ENCODE measurements at places on chromosomes 13 and 19.
A peak's percentile ranks its signal among the peaks of the same experiment; 100 is the strongest.

DNA sequence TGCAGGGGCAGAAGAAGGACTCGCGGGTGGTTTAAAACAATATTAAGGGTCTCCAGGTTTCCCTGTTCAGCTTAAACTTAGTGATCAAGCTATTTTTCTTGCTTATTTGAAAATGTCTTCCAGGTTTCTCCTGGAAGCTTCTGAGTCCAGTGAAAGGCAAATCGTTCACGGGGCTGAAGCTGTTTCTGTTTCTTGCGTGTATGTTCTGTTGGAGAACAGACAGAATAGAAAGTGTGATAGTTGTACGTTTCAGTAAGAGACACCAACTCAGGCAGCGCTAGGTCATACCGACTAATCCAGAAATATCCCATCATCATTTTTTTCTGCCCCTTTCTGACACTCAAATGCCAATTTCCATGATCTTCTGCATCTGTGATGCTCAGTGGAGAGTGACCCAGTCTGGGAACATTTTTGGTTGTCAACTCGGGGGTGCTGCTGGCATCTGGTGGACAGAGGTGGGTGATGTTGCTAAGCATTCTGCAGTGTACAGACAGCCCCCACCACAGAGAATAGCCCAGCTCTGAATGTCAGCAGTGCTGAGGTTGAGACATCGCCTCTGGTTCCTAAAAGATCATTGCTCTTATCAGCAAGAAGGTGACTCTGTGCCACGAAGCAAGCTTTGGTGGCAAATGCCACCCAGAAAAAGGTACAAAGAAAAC lies 4.3 kb downstream of the KLF2 start:
- peak; percentile 13 for DNase-seq

GRCh38 chr13:79011179-79011578 lies 352.2 kb upstream of the OBI1 start:
- no peak for DNase-seq

DNA sequence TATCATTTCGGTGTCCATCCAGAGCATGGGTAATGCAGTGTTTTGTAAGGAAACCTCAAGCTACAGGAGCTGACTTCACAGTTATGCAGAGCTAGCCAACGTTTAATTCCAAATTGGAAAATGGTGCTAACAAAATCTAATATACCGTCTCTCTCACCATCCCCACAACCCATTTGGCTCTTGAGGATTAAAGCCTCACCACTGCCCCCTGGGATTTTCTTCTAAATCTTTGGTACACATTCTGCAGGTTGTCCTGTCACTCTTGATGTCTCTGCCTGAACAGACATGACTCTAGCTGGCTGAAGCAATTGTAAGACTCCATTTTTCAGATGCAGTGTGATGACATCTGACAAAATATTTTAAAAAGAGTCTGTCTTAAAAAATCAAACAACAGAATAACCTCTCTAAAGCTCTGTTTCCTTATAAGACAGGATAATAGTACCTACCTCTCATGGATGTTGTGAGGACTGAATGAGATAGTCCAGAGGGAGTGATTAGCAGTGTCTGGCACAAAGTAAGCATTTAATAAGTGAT lies 451.8 kb downstream of the SUCLA2 start:
- no peak for DNase-seq

- no peak for DNase-seq
Observed at GRCh38 chr13:65964672-65965071, 1265.5 kb downstream of the PCDH9 start.

- no peak for DNase-seq
Observed at GRCh38 chr19:23222998-23223652, 27.1 kb downstream of the ZNF724 start.

- DNase-seq, result no peak
Observed at GRCh38 chr13:48184260-48184659, 48.7 kb upstream of the ITM2B start.

GRCh38 chr13:65551208-65551607 lies 1678.9 kb downstream of the PCDH9 start:
- DNase-seq, result no peak

DNA sequence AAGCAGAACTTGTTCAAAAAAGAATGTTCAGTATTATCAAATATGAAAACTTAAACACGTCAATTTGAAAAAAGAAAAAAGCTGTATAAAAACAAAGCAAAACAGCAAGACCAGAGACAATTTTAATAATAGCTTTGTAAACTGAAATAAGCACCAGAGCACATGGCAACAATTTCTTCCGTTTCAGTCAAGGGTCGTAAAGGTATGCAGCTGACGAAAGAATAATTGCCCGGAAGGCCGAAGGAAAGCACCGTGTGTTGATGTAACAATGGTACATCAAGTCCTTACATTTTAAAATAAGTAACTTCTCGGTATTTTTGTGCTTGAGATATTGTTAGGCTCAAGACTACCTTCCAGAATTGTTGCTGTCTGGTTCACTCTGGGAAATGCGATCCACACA lies 1.7 kb downstream of the PROSER1 start:
- peak; percentile 48 for DNase-seq

- peak; percentile 45 for DNase-seq
Observed at GRCh38 chr19:44644402-44645016, 799 bp downstream of the PVR start.

GRCh38 chr13:98310485-98311199 lies 133.6 kb upstream of the RNF113B start:
- DNase-seq, result no peak

DNA sequence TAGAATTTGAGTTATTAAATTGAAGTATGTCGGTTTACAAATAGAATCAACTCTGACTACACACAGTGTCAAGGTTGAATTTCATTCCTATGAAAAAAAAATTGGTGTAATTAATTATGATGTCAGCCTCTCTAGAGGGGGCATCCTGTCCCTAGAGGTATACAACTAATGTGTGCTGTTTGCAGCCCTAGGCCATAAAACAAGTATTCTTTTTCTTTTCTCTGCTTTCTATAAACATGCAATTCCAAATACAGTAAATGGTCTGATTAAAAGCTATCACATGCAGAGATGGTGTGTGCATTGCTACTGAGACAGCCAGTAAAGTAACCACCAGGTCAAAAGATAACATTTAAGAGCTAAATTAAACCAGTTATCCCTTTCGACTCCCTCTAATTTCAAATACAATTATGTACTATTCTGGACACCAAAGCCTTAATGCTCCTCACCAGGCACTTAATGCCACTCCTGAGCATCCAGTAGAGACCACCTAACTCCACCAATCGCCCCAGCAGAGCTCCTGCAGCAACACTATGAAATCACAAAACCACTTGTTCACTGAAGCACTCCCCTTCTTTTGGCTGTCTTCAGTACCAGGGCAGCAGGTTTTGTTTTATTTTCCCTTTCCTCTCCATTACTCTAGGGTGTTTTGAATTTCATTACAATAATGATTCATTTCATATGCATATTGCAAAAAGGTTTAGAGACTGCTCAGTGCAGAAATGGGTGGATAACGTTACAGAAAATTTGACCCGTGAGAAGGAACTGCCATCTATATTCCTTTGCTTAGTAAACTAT lies 426.9 kb downstream of the PCDH9 start:
- no peak for DNase-seq

DNA sequence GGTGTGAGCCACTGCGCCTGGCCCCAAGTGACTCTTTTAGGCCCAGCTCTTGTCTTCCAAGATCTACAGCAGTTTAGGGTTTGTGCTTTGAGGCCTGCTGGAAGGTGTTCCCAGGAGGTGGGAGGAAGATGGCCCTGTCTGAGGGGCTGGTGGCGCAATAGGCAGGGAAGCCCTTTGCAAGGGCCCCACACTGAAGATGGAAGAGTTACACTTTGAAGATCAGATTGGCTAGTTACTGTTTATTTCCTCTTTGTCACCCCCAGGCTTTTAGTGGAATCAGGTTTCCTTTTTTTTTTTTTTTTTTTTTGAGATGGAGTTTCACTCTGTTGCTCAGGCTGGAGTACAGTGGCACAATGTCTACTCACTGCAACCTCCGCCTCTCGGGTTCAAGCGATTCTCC lies 1.9 kb upstream of the RABAC1 start:
- no peak for DNase-seq

DNA sequence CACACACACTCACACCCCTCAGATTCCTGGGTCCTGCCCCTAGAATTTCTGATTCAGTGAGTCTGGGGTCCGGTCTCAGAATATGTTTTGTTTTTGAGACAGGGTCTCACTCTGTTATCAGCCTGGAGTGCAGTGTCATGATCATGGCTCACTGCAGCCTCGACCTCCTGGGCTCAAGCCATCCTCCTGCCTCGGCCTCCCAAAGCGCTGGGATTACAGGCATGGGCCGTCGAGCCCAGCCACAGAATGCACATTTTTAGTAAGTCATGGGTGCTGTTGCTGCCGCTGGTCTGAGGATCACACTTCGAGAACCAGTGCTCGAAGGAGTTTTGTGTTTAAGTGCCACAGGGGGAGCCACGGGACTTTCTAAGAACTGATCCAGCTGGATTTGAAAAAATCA lies 22.1 kb upstream of the TNFSF14 start:
- DNase-seq, result no peak

- DNase-seq, result no peak
Observed at GRCh38 chr13:19597523-19597922, 35.9 kb upstream of the MPHOSPH8 start.

DNA sequence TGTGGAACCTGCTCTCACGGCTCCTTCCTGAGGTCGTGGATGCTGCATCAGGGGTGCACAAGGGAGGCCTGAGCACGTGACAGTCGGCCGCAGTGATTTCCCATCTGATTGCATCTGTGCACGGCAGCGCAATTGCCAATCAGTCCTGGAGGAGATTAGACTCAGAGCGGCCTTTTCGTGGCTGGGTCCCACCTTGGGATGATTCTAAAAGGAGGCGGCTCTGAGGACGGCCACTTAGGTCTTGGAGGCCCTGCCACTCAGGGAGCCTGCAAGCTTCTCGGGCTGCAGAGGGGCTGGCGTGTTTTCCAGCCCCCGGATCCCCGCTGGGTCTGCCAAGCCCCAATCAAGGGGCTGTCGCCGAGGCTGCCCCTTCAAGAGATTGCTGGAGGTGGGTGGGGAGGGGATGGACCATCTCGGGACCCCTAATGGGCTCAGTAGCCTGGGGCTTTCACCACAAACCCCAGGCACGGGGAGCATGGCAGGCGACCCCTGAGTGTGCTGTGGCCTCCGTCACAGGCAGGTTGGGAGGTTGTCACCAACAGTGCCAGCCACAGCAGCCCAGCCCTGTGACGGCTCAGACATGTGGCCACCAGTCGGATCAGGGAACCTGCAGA lies 51.6 kb downstream of the SOX1 start:
- DNase-seq, result no peak

DNA sequence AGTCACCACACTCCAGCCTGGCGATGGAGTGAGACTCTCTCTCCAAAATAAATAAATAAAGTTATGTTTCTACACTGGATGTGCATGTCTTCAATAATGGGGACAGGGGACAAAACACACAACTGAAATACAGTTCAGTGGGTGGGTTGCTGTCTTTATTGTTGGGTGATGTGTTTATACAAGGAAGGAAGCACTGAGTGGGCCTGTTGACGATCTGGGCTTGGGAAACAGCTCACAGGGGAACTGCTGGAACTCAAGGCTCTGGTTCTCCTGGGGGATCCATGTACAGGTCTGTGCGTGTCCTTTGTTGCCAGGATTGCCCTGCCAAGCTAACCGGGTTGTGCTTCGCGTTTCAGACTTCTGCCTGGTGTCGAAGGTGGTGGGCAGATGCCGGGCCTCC lies 18.9 kb downstream of the SPINT2 start:
- no peak for DNase-seq

GRCh38 chr19:8221161-8221560 lies 12.0 kb downstream of the CERS4 start:
- DNase-seq, result no peak

- DNase-seq, result no peak
Observed at GRCh38 chr13:31775148-31775547, 35.8 kb downstream of the RXFP2 start.

DNA sequence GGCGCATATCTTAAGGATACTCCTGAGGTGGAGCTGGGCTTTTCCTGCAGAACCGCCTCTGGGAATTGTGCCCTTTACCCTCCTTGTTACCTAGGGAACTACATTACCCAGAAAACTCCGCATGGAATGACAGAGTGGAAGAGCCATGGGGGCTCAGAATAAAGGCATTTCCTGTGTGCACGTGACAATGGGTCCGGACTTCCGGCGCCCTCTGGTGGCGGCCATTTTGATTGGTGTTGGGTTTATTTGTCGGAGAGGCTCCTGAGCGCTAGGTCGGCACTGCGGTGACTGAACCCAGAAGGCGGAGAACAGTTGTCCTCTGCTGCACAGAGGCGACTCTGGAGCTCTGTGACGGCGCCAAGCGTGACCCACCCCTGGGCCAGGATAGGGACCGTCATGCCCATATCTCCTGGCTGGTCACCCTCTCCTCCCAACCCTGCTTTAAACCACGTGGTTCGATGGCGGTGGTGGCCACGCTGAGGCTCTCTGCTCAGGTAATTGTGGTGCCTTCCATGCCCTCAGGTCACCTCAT lies at the start of gene ZNF587B:
ZNF587B (plus strand) TSS at position 229 of the 532 bp plus-strand sequence; CDS start at position 459, 230 bp downstream.
- peak; percentile 4 for DNase-seq

- DNase-seq, result no peak
Observed at GRCh38 chr13:43195551-43195950, 172.2 kb downstream of the DNAJC15 start.

DNA sequence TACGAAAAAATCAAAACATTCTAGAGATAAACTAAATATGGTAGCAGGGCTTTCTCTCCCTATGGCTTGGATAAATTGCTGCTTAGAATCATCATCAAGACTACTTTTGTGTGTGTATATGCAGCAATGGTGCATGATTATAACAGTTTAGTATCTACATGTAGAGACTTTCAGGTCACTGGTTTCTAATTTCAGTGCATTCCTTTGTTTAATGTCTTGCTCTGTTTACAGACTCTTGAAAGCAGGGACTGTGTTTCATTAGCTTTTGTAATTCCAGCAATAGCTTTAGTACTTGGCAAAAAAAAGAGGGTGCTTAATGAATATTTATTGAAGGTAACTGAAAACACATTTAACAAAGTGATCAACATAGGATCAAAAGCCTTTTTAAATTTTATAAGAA lies 420.7 kb downstream of the PCDH9 start:
- DNase-seq, result peak; percentile 41

GRCh38 chr19:50500753-50501151 lies 10.2 kb downstream of the JOSD2 start:
- no peak for DNase-seq
